ENCODE measurements at places on chromosomes 6 and 20.

DNA sequence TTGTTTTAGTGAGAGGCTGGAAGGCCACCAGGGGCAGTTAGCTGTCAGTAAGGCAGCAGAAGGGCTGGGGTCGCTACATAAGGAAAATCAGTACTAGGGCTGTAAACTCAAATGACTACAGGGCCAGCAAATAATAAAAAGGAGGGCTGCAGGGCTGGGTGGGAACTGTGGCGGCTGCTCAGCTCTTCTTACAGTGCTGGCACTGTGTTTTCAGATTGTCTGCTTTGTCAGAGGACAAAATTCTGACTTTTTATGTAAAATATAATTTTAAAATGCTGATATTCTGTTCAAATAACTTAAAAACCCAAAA, 23.2 kb downstream of the HLA-A start:
- DNase-seq: no peak

DNA sequence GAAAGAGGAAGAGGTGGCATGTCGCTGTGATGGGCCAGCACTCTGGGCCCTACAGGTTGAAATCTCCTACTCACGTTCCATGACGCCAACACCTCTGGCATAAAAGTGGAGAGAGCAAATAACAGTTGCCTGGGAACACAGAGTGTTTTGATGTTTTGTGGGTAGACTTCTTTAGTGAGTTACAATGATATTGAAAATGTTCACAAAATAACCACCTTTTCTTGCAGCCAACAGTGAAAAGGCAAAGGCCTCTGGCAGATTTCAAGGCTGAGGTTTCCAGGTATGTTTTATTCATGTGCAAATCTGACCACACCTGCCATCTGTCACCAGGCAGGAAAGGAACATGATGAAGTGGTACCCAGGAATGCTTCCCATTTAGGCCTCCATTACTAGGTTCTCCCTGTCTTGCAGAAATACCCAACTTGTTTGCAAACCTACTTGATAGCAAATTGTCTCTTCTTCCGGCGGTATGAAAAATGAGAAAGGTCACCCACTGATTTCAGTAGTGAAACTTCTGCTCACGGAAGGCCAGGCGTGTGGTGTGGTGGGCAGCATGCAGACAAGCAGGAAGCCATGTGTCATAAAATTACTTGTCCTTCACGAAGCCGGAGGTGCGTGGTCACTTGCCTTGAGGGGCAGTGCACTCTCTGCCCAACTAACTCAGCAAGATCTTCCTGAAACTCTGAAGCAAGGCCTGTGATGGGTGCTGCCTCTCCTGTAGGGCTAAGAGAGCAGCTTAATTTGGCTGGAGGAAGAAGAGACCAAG, 299.1 kb upstream of the PRDM1 start:
- no peak for DNase-seq

DNA sequence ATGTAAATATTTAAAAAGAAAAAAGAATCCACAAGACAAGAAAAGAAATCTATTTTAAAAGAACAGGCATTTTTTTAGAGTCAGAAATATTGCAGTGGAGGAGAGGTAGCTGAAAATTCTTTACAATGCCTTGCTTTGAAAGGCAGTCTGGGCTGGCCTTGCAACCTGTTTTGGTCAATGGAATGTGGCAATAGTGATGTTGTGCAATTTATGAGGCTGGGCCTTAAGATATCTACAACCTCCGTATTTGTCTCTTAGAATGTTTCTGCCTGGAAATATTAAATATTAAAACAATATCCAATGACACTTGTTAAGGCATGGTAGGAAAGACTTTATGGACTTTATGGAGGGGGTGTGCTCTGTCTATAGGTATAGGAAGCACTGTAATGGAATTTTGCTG, 14.8 kb upstream of the SCGN start:
- DNase-seq: no peak

DNA sequence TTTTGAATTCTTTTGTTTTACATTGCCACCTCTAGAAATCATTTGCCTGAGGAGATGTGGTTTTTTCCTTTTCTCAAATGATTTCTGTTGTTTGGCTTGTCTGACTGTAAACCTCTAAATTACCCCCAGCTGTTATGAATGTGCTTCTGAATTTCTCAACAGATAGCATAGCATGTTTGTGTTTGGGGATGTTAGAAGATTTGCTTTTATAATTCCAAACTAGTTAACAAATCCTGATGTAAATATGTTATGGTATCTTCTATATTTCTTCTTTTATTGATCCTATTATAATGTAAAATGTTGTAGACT, 31.6 kb upstream of the EZR start:
- DNase-seq: no peak

GRCh38 chr6:168385037-168385759, 55.8 kb upstream of the SMOC2 start:
- no peak for DNase-seq

Data from substantia nigra (tissue), 51 donors.